ENCODE measurements at places on chromosomes 5 and 9.

- DNase-seq, result no peak
Measured at GRCh38 chr9:70101265-70101664, 57.6 kb downstream of the MAMDC2 start.

GRCh38 chr5:173885475-173886010 is 2.6 kb upstream of the CPEB4 start:
- no peak for DNase-seq

DNA sequence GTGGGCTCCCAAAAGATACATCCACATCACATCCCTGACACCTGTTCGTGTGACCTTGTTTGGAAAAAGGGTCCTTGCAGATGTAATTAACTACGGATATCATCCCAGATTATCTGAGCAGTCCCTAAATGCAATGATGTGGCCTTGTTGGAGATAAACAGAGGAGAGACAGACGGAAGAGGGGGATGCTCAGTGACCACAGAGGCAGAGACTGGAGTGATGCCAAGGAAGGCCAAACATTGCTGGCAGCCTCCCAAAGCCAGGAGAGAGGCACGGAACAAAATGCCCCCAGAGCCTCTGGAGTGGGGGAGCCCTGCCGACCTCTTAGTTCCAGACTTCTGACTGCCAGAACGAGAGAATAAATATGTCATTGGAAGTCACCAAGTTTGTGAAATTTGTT is 15.0 kb upstream of the VAV2 start:
- DNase-seq, result no peak

- DNase-seq, result no peak
Measured at GRCh38 chr5:80238778-80239679, 16.8 kb downstream of the SERINC5 start.

DNA sequence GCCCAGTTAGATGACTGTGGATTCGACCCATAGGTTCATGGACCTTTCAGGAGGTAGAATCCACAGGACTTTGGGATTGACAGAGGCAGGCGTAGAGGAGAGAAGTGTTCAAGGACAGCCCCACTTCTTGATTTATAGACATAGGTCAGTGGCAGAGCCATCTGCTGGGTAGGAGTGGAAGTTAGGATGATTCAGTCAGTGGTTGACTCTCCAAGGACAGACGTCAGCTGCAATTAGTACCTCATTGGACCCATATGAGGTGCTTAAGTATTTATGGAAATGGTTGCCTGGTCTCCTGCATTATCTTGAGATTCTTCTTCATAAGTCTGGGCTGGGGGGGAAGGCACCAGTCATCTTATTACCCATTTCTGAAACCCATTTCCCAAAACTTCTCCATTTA is 70.9 kb downstream of the SH3RF2 start:
- no peak for DNase-seq

DNA sequence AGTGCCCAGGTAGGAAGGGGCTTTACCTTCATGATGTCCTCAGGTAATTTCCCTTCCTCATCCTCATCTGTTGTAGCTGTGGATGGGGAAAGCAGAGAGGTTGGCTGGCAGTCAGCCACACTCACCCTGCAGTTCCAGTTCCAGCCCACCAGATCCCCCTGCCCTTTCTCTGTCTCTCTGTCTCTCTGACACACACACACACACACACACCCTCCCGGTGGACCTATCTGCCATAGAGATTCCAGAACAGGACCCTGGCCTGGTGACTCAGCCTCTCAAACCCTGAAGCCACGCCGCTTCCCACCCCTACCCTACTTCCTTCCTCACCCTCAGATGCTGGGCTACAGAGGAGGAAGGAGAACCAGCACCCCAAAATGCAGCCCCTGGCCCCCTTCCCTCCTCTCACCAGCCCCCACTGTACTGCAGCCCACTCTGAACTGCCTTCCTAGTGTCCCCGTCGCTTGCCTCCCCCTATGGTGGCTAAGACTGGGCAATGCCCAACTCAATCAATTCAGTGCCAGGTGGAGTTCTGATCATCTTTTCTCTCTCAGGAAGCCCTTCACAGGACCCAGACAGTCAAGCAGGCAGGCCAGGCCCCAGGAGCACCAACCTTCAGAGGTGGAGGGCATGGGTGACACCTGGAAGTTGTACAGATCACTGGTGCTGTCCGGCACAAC is 4.8 kb downstream of the IRF1 start:
- no peak for DNase-seq

GRCh38 chr9:89465001-89465451 is 32.9 kb downstream of the SEMA4D start:
- no peak for DNase-seq

- no peak for DNase-seq
Measured at GRCh38 chr5:16891033-16891432, 45.1 kb downstream of the MYO10 start.

- DNase-seq, result no peak
Measured at GRCh38 chr9:95478335-95478734, 38.4 kb downstream of the PTCH1 start.

GRCh38 chr5:51651476-51651875 is 268.2 kb downstream of the ISL1 start:
- DNase-seq, result no peak

DNA sequence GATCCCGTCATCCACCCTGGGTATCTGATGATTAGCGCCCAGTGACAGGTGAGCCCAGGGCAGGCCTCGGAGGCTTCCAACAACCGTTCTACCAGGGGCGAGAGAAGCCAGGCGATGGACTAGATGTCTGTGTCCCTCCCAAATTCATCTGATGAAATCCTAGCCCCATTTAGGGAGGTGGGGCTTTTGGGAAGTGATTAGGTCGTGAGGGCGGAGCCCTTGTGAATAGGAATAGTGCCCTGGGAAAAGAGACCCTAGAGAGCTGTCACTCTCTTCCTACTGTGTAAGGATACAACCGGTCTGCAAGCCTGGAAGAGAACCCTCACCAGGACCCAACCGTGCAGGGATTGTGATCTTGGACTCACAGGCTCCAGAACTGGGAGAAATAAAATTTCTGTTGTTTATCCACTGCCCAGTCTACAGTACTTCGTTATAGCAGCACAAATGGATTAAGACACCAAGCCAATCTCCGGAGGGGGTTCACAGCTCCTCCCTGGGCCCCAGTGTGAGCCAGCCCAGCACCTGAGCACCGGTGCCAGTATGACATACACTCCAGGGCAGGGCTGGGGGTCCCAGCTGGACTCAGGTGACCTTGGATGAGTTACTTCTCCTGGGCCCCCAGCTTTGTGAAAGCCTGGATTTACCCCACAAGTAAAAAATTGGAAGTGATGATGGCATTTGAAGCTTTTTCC is 162.2 kb downstream of the DAB2IP start:
- DNase-seq, result no peak

DNA sequence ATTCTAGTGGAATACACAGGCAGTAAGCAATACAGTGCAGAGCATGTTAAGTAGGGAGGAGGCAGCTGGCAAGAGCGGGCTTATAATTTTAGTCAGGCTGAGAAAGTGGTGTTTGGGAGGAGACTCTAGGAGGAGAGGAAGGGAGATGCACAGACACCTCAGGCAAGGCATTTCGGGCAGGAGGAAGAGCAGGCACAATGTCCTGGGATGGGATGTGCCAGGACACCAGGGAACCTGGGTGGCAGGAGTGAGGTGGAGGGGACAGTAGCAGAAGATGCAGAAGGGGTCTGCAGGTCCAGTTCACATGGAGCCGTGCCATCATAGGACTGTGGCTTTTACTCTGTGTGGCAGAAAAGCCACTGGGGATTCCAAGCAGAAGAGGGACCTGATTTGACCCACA is 143.7 kb upstream of the FSTL4 start:
- DNase-seq, result no peak

- DNase-seq, result no peak
Measured at GRCh38 chr9:137880160-137880975, 2.8 kb downstream of the CACNA1B start.

DNA sequence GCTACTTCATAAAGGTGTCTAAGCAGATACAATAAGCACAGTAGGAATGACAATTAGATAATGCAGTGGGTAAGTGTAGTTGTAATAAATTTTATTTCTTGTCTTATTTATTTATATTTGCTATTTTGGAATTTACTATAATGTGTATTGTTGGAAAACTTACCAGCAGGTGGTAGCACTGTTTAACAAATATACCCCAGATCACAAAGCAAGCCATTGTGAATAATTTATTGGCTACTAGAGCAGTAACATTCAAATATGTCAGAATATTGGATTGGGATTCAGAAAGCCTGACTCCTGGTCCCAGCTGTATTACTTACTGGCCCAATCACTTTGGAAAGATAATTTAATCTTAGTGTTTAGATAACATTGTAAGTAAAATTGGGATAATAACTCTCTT is 78.0 kb downstream of the ISOC1 start:
- DNase-seq, result no peak

GRCh38 chr9:12056874-12057273 is 636.3 kb upstream of the TYRP1 start:
- DNase-seq, result no peak

- DNase-seq, result no peak
Measured at GRCh38 chr9:83430681-83431080, 107.5 kb downstream of the FRMD3 start.

DNA sequence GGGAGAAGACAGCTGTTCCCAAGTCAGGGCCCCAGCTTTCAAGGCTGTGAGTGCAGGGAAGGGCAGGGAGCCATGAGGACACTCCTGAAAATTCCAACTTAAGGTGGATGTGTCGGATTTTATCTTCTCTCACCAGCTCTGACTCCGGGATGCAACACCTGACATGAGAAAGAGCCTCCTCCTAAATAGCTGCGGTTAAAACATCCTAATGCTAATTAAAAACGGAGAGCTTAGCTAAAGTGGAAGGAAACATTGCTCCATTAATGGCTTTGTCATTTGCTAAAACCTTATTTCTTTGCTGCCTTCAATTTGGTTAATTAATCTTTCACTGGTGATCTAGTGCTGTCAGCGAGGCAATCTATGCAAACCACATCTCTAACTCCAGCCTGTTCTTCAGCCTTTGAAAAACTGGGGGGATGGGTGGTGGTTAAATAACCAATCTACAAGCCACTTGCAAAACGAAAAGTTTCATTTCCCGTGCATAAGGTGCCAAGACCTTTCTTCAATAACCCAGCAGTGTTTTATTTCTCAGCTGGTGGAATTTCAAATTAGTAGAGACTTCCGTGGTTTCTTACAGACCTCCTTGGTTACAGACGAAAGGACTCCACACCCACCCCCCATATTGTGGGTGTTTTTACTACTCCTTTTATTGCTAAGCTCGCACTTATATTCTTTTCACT is 379.6 kb downstream of the MLLT3 start:
- peak; percentile 14 for DNase-seq

DNA sequence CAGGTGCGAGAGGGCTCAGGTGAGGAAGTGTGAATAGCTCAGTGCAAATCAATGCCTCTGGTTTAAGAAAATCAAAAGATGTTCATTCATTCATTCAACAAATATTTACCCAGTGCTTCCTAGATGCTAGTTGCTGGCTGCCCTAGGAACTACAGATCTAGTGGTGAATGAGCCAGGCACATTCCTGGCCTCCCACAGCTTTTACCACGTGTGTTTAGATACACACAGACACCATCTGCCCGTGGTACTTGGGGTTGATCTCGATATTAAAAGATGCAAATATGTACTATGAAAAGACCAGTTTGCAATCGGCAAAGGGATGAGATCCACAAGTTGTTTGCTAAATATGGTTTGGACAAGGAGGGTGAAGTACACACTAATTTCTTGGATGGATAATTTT is 78.2 kb downstream of the GTF3C4 start:
- DNase-seq, result no peak

- no peak for DNase-seq
Measured at GRCh38 chr5:135185481-135186065, 151.5 kb upstream of the PITX1 start.

DNA sequence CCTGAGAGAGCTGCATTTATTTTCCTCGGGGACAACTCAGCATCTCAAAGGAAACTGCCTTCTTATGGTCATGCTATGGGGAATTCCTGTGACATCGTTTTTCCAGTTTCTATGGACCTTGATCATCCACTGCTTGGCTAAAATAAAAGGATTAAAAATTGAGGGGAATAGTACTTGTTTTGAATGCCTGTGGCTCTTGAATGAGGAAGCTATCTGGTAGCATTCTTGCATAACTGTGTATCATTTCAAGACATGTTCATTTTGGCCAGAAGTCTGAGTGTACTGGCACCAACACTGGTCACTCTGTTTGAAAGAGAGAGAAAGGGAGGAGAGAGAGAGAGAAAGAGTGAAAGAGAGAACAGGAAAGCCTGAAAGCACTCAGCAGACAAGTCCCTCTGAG is 116.7 kb downstream of the DOCK2 start:
- no peak for DNase-seq

- DNase-seq, result no peak
Measured at GRCh38 chr5:94197970-94198369, 420.4 kb downstream of the KIAA0825 start.

DNA sequence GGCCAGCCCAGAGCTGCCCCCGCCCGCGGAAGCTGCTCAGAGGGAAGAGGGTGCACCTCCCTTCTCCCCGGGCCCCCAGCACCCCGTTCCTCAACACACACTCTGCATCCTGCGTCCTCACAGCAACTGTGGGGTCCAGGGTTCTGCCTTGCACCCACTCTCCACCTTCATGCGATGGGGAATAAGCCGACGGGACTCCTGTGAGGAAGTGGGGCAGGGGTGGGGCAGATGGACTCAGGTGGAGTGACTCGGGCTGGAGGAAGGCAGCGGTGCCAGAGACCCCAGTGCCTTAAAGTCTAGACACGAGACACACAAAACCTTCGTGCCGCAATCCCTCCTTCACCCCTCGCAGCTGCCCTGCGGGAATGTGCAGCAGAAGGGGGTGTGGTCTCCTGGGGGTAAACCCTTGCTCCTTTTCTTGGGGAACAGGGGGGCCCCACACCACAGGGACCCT is 8.6 kb downstream of the BRD3 start:
- no peak for DNase-seq

DNA sequence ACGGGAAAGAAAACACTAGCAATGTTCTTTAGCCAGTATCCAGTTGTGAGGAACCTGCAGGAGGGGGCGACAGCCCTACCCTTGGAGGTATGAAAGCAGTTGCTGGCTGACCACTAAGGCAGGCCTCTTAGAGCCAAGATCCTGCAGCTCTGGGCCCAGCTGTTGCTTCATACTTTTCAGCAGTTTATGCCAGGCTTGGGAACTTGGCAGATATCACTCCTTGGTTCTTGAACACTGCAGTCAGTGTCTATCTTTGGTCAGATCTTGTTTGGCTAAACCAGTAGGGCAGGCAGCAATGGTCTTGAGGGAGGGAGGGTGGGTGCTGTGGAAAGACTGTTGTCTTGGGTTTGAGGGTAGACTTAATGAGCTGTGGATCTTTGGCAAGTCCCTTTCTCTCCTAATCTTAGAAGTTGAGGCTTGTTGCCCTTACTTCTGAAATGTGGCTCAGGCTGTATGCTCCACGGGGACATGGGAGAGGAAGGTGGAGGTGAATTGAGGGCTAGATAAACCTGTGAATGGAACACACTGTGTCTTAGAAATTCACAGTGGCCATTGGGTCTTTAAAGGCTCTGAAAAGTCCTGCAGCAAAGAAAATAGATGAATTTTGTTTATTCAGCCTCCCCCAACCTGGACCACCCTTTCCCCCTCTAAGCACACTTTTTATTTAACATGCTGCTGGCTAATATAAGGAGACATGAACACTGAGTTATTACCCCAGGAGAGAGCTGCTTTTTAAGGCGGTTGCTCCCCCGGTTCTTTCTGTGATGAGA is 37.5 kb downstream of the ZNF618 start:
- DNase-seq, result no peak
